ENCODE measurements at places on chromosomes 11 and 22. TPM values are rescaled to one million over a fixed set of nuclear protein-coding genes. Genes with fewer than 3 reads are reported as not detected.

- H3K27ac ChIP-seq = no peak overlapping the region
- no peaks in the 10 kb centered on the region for H3K36me3 ChIP-seq
- H3K4me1 ChIP-seq = no peaks in the 10 kb centered on the region
- H3K27me3 ChIP-seq = no peaks in the 10 kb centered on the region
- DNase-seq = no peak
- H3K4me3 ChIP-seq = no peak overlapping the region
Measured at GRCh38 chr22:49073873-49074417, 753.7 kb downstream of the BRD1 start.

- H3K36me3 ChIP-seq = no peaks in the 10 kb centered on the region
- no peak overlapping the region for H3K27ac ChIP-seq
- no peaks in the 10 kb centered on the region for H3K27me3 ChIP-seq
- peak; percentile 86 for DNase-seq
Measured at GRCh38 chr11:112219476-112220232, 6.6 kb upstream of the PTS start.

- no peaks in the 10 kb centered on the region for H3K36me3 ChIP-seq
- H3K27ac ChIP-seq = no peak overlapping the region
- DNase-seq = no peak
- H3K4me1 ChIP-seq = peaks cover 10% of the 10 kb centered on the region
- H3K4me3 ChIP-seq = no peak overlapping the region
Measured at GRCh38 chr22:19837915-19838314, 16.8 kb downstream of the GNB1L start.

GRCh38 chr22:39207141-39208012 lies 37.4 kb downstream of the PDGFB start:
- no peaks in the 10 kb centered on the region for H3K27me3 ChIP-seq
- H3K27ac ChIP-seq = no peak overlapping the region
- DNase-seq = no peak
- no peaks in the 10 kb centered on the region for H3K4me1 ChIP-seq
- no peak overlapping the region for H3K4me3 ChIP-seq
- no peaks in the 10 kb centered on the region for H3K36me3 ChIP-seq

GRCh38 chr11:31986201-31986889 lies 104.5 kb upstream of the RCN1 start:
- DNase-seq = no peak
- no peaks in the 10 kb centered on the region for H3K4me1 ChIP-seq
- H3K36me3 ChIP-seq = no peaks in the 10 kb centered on the region
- H3K27ac ChIP-seq = no peak overlapping the region
- H3K4me3 ChIP-seq = no peak overlapping the region

Gene PYGM
- polyA plus RNA-seq = 0.54 TPM

- H3K27ac ChIP-seq = no peak overlapping the region
- H3K4me3 ChIP-seq = no peak overlapping the region
- DNase-seq = no peak
Measured at GRCh38 chr11:111135778-111136570, 109.6 kb upstream of the POU2AF2 start.

GRCh38 chr11:61910187-61911127 lies 6.9 kb downstream of the RAB3IL1 start:
- H3K36me3 ChIP-seq = no peaks in the 10 kb centered on the region
- H3K4me3 ChIP-seq = no peak overlapping the region
- DNase-seq = no peak
- H3K4me1 ChIP-seq = no peaks in the 10 kb centered on the region
- peak overlapping the region; percentile 8 for H3K27ac ChIP-seq

Gene SLC7A4
- 0.27 TPM for polyA plus RNA-seq

DNA sequence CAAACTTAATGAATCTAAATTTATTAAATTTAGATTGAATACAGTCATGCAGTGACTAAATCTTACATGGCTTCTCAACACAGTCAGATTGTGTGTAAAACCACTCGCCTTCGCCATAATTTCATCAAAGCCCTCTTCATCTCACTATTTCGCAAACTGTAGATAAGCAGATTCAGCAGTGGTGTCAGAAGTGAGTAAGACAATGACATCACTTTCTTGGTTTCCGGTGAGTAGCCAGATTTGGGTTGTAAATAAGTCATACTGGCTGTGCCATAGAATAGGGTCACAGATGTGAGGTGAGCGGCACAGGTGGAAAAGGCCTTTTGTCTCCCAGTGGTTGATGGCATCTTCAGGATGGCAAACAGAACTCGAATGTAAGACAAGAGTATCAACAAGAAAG lies 3.4 kb downstream of the OR10A6 start:
- DNase-seq = no peak
- no peak overlapping the region for H3K4me3 ChIP-seq
- H3K4me1 ChIP-seq = no peaks in the 10 kb centered on the region
- H3K27ac ChIP-seq = no peak overlapping the region
- H3K36me3 ChIP-seq = no peaks in the 10 kb centered on the region

DNA sequence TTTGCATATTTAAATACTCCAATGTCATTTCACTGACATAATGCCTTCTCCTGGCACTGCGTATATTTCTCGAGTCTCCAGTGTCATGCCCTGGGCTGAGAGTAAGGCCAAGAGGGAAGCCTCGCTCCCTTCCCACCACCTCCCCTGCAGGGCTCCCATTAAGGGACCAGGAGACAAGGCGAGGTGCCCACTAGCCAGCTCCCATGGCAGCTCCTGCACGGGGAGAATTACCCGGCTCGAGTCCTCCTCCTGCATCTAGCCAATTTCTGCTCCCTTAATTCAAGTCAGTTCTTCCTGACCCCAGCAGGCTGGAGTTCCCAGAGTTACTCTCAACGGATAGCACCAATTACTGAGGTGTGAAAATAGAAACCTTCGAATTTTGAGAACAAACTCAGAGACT lies 31.9 kb downstream of the OPCML start:
- DNase-seq = no peak
- H3K4me1 ChIP-seq = no peaks in the 10 kb centered on the region
- H3K27me3 ChIP-seq = no peaks in the 10 kb centered on the region
- no peak overlapping the region for H3K4me3 ChIP-seq
- H3K36me3 ChIP-seq = no peaks in the 10 kb centered on the region

Gene SFI1
- polyA plus RNA-seq = 174 TPM

Gene VPS37C
- polyA plus RNA-seq = 17.8 TPM

DNA sequence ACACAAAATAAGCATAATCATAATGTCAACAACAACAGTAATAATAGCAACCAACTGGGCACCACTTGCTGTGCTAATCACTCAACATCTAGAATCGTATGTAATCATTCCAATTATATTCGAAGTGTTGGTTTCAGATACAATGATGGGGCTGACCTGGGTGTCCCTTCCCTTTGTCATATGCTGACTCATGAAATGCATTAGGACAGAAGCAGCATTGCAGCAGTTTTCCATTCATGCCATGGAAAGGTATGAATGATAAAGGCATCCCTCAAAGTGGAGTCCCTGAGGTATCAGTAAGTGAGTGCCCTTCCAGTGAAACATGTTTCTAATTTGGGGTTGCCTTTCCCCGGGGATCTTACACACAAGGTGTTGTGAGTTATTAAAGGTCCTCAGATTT lies 46.3 kb upstream of the ANO3 start:
- H3K4me1 ChIP-seq = no peaks in the 10 kb centered on the region
- no peak overlapping the region for H3K27ac ChIP-seq
- DNase-seq = no peak
- no peaks in the 10 kb centered on the region for H3K36me3 ChIP-seq

- peaks cover 5% of the 10 kb centered on the region for H3K4me1 ChIP-seq
- no peak overlapping the region for H3K27ac ChIP-seq
- DNase-seq = no peak
- H3K36me3 ChIP-seq = peaks cover 2% of the 10 kb centered on the region
- H3K27me3 ChIP-seq = no peaks in the 10 kb centered on the region
- no peak overlapping the region for H3K4me3 ChIP-seq
Measured at GRCh38 chr11:13328286-13328685, 50.7 kb downstream of the BMAL1 start.
